Lung (tissue), 17 donors: ENCODE measurements at places on chromosomes 3 and 15.

DNA sequence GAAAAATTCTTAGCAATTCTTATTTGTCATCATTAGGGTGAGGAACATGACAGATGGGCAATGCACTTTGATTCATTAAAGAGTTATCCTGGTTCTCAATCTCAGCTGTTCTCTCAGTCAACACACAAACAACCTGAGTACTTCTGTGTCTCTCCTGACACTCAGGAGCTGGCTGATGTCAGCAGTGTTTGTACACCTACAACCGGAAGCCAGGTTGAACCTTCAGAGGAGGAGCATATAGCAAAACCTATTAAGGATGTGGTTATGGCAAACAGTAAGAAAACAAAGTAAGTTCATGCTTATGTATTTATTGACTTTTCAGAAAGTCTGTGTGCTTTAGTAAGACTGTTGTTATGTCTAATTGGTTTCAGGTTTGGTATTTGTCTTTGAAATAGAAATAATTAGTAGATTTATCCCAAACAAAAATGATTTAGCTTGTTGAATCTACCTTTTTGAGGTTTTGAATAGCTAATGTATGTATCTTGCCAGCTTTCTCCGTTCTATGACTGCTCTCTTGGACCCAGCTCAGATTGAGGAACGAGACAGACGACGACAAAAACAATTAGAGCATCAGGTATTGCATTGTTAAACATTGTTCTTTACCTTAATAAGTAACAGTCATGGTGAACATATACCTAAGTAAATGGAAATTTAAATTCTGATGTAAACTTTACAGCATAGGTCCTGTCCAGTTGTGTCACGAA lies 36.6 kb downstream of the CCDC66 start:
- no peak for DNase-seq

GRCh38 chr3:51622868-51623267 lies 48.2 kb upstream of the TEX264 start:
- peak; percentile 86 for DNase-seq

- peak; percentile 33 for DNase-seq
These were observed 5.2 kb downstream of the OCA2 start for GRCh38 chr15:28093752-28094535.

GRCh38 chr3:180828001-180828720 lies 84.3 kb upstream of the FXR1 start:
- DNase-seq: no peak

GRCh38 chr15:61227269-61227949 lies 1.7 kb downstream of the RORA start:
- peak; percentile 62 for DNase-seq

DNA sequence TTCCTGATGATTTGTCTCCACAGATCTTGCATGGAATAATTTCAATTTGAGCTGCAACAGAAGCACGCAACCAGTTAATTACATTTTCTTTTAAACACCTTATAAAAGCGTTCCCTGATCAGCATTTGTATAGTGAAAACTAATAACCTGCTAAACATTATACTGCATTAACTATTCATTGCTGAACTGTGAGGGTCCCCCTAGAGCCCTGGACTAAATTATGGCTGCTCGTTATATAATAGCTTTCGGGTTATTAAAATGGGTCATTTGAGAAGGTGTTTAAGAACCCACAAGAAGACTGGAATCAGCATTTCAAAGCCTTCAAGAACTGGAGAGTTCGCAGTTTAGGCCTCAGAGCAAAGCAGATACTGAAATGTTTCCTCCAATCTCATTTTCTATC lies 52.9 kb upstream of the ICE2 start:
- DNase-seq: no peak

- DNase-seq: no peak
These were observed 31.9 kb downstream of the ZNF710 start for GRCh38 chr15:90033006-90033405.

DNA sequence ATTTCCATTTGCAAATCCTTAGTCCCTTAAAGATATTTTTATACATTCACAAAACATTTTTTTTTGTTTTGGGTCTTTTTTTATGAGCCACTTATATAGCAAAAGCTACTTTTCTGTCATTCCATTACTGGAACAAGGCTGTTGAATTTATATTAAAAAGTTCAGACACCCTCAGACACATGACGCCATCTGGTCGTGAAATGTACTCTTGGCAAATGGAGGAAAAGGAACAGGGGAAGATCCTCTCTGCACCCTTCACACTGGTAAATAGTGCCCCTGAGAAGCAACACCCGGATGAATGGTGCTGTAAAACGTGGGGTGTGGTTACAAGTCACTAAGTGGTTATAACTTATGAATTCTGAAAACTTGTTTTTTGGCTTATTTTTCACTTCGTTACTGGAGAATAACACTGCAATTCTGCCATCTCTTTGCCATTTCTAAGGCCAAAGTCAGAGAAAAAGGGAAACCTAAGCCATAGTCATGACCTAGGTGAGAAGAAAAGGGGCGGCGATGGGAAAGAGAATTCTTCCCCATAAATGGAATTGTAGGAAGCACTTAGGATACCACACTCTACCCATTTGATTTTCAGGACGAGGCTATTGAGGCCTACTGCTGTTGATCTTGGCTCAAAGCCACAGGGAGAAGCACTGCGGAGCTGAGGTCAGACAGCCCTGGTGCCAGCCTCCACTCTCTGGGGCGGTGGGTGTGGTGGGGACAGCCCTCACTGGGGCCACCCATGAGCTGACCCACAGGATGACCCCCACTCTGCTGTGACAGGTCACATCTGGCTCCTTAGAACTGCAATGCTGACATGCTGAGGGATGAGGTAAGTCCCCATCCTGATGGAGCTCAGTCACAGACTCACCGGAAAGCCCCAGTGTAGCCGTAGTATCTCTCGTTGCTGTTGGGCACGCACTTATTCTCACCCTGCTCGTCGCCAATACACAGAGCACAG lies 21.9 kb downstream of the LTF start:
- peak; percentile 41 for DNase-seq

- no peak for DNase-seq
These were observed 278.9 kb downstream of the ULK4 start for GRCh38 chr3:41682996-41683395.

GRCh38 chr15:70717237-70717793 lies 46.0 kb downstream of the UACA start:
- peak; percentile 27 for DNase-seq

DNA sequence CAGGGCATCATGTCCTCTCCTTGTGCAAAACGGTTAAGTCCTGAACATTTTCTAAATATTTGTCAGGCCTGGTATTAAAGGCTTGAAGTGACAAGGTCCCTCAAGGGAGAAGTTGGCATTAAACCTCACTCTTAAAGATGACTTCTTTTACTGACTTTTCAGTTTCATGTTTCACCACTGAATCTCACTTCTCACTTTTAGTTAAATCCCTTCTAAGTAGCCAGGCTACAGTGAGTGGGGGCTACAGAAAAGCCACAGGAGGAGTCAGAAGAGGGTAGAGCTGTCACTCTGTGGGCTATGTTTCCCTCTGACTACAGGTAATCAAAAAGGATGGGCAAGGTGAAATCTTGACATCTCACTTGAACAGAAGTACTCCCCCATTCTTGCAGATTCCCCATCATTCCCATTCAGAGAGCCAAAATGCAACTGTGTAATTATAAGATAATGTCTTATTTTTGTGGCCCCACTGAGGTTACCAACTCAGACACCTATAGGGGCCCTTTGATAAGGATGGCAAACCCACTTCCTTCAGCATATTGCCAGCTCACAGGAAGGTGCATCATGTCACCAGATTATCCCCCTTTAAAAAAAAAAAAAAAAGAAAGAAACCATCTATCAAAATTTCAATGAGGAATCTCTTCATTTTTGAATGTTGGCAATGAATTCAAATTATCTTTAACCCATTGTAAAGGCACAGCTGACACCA lies 790.1 kb upstream of the CFAP20DC start:
- no peak for DNase-seq

- DNase-seq: no peak
These were observed 36.7 kb downstream of the TM2D3 start for GRCh38 chr15:101615414-101615985.

- DNase-seq: no peak
These were observed 17.0 kb upstream of the ALDH1L1 start for GRCh38 chr3:126197343-126197742.

- DNase-seq: no peak
These were observed 71.0 kb upstream of the GALNT15 start for GRCh38 chr3:16103472-16103871.

GRCh38 chr3:51703068-51703760 lies 3.7 kb upstream of the GRM2 start:
- DNase-seq: no peak

DNA sequence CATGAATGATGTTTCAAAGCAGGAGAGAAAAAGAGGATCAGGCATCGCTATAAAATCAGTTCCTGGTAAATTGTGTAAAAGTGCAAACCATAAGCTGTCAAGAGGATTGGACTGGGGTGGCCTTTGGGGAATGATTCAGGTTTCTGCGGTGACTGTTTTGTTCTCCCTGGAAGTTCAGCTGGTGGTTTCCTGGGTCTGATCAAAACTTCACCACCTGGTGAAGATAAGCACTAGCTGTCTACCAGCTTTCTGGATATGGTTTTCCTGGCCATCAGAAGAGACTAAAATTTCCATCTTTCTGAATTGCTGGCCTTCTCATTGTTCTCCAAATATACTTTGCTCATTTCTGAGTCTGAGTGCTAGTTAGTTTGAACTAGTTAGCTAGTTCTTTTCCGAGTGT lies 2.7 kb upstream of the NANOGP8 start:
- no peak for DNase-seq

- no peak for DNase-seq
These were observed 19.4 kb upstream of the PTX3 start for GRCh38 chr3:157417247-157417646.

GRCh38 chr15:34584996-34585395 lies 1.5 kb upstream of the GOLGA8B start:
- DNase-seq: no peak

DNA sequence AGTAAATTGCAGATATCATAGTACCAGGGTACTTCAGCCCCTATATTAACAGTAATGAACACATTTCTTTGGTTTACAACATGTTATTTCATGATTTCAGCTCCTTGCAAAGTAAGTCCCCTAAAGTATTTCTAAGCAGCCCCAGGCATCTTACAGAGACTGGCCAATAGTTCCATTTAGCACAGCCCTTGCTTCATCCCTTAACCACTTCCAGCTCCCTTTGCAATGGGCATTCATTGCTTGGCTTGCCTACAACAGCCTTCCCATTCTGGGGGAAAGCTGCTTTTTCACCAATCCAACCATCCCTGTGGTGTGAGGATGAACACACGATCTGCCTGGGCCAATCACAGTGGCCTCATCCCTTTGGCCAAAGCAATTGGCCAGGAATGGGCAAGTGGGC lies 67.2 kb upstream of the XCR1 start:
- DNase-seq: no peak

- DNase-seq: no peak
These were observed 99.8 kb downstream of the MYH15 start for GRCh38 chr3:108410531-108410984.

GRCh38 chr15:37076543-37076942 lies 23.8 kb downstream of the MEIS2 start:
- no peak for DNase-seq

GRCh38 chr3:172903642-172904320 lies 153.3 kb downstream of the ECT2 start:
- DNase-seq: peak; percentile 84

DNA sequence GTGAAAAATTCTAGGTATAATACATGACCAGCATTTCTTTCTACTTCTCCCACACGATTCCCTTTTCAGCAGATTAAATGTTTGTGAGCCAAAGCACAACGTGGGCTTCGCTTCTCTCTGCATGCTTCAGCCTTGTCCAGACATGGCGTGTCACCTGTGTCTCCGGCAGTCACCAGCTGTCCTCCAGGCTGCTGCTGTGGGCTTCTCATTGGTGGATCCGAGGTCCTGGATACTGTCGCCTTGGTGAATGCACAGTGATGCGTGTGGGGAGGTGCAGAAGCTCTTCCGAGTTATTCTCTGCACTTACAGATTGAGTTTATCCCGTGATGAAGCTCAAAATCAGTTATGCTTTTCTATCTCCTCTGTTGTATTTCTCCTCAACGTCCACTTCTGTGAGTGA lies 23.0 kb upstream of the GOLGA8J start:
- DNase-seq: no peak

GRCh38 chr15:62369454-62369853 lies 204.4 kb upstream of the C2CD4B start:
- no peak for DNase-seq

DNA sequence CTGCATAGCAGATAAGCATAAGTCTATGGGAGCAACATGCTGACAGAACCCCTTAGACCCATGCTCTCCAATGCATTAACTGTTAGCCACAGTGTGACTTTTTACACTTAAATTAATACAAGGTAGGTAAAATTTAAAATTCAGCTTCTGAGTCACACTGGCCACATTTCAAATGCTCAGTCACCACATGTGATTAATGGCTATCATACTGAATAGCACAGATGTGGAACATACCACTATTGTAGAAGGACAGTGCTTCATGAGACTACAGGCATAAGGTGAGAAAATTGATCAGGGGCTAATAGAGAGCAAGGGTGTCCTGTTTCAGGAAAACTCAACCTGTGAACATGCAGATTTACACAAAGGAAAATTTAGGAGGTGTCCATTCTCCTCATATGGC lies 357.0 kb upstream of the SEMA6D start:
- DNase-seq: no peak

GRCh38 chr15:28017423-28017924 lies 81.6 kb downstream of the OCA2 start:
- no peak for DNase-seq

DNA sequence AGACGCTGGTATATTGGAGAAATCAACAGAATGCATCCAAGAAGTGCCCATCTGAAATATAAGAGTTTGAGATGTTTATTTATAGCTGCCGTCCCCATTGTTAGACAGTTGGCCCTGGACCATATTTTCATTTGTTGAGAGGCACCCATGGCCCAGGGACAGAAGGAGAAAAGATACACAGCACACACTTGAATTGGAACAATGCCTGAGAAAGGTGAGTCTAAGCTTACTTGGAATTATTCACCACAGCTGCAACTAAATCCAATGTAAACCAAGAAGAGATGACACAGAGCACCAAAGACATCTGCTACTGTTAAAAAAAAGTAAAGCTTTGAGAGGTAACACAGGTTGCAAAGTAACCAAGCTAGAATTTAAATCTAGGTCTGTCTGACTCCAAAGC lies 525.5 kb upstream of the NAALADL2 start:
- DNase-seq: no peak
